Posterior vena cava (tissue), 2 donors: ENCODE measurements at places on chromosomes 16 and 17. TPM values are rescaled to one million over a fixed set of nuclear protein-coding genes. Genes with fewer than 3 reads are reported as not detected.

GRCh38 chr17:80970044-80970761 lies 21.4 kb upstream of the CHMP6 start:
- DNase-seq: no peak

DNA sequence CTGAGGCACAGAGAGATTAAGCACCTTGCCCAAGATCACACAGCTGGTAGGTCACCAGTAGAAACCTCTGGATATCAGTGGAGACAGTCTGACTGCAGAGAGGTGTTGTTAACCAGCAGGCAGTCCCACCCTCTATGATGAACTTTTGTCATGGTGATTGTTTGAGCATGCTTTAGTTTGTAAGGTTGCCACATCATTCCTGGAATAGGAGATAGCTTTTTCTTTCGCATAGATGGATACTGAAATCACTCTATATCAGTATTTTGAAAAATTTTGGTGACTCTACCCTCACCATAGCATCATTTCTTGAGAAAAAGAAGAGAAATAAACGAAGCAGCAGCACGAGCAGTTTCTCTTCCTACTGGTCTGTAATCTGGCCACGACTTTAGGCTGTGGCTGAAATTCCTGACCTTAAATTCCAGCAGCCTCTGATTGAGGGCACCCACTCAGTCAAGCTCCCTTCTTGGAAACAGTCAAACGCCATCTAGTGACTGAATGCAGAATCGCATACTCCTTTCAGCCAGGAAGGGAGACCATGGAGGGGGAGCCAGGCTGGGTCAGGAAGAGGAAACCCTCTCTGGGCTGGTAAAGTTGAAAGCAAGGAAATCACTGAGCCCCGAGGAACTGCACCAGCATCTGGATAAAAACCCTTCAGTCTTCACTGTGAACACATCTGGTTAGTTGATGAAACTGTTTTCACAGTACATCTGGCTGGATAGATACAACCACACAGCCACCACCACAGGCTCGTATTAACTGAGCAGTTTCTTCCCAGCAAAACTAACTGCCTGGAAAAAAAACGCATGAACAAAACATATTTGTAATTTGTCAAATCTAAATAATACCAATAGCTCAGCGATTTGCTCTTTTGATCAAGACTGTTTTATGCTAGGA lies 108.5 kb upstream of the XYLT1 start:
- no peak for DNase-seq

DNA sequence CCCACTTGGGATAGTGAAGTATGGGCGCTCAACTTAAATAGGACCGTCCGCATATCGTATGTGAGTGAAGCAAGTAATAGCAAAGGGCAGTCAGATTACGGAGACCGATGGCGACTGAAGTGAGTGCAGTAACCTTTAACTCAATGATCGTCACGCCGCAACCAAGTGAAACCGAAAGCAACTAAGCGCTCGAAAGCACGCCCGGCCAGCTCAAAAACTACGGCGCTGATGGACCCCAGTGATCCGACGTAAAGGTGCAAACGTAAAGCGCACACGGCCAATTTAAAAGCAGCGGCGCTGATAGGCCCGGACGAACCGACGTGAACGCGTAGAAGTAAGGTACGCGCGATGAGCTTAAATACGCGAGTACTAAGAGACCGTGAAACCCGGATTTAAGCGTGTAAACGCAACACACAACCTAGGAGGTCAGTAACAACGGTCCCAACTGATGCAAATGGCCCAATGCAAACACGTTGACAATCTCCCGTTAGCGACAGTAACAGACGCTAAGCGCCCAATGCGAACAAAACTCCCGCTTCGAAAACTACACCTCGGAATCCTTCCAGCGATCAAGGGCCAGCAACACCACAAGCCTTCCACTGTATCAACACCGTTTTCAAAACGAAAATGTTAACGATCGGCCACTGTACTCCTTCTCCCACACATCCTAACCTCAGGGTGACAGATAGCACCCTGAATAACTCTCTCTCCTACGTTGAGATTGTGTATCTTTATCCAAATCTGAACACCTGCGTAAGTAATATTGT lies 37.9 kb upstream of the ARL4D start:
- peak; percentile 92 for DNase-seq

GRCh38 chr17:58530655-58531054 lies 16.2 kb upstream of the MTMR4 start:
- DNase-seq: no peak

DNA sequence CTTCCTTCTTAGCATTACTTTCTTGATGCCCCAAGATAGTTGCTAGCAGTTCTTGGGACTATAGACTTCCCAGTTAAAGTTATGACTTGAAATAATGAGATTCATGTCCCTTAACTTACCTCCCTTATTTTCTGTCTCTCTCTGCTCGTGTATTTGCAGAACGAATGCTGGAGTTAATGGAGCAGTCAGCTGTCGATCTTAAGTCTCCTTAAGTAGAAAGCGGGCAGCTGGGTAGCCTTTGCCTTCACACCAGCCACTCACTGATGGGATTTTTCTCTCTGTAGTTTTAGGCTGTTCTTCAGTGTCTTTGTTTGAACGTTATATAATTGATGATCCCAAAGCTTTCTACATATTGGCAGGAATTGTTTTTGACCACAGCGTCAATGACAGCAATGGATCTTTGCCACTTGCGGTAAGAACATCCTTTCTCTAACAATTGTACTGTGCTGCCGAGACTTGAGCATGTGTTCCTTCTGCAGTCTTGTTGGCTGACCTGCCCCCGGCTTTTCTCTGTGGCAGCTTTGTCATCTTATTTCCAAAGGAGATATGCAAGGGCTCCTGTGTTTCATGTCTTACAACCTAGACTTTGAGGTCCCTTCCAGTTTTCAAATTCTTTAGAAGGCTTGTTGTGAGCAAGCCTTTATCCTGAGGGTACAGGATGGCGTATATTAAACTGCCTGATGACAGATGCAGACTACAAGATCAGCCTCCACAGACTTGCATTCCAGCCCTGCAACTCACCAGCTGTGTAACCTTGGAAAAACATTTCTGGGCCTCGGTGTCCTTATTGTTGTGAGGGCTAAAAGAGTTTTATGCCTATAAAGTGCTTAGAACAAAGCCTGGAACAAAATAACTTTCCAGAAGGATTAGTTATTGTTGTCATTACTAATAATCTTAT lies 25.1 kb upstream of the ABCA3 start:
- no peak for DNase-seq

GRCh38 chr16:62596584-62596983 lies 560.3 kb upstream of the CDH8 start:
- DNase-seq: no peak

- DNase-seq: no peak
These were observed 38.5 kb downstream of the TBC1D16 start for GRCh38 chr17:79997011-79997660.

CTRL gene
- total RNA-seq: 1.1 TPM
